ENCODE measurements at places on chromosomes 1 and 21.

DNA sequence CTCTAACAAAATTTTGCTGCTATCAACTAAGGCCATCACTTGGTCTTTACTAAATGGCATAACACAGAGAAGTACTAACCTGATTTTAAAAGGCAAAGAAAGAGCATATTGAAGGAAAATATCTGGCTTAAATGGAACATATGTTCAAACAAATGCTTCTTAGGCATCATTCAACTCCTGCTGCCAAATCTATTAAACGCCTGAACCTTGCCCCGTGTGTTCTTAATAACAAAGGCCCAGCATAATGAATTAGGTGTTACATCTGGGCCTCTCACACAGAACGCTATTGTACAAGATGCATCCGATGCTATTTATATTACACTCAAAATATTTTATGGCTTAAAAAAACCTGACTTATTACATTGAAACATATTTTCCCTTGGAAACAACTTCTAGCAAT is 48.4 kb downstream of the B3GALNT2 start:
- DNase-seq: no peak

GRCh38 chr1:229222081-229222480 is 48.8 kb upstream of the RAB4A start:
- DNase-seq: no peak

DNA sequence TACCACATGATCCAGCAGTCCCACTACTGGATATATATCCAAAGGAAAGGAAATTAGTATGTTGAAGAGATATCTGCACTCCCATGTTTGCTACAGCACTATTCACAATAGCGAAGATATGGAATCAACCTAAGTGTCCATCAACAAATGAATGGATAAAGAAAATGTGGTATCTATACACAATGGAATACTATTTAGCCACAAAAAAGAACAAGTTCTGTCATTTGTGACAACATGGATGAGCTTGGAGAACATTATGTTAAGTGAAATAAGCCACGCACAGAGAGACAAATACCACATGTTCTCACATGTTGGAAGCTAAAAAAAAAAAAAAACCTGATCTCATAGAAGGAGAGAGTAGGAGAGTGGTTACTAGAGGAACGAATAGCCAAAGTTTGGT is 17.7 kb downstream of the ATPAF1 start:
- DNase-seq: no peak

- DNase-seq: no peak
Measured at GRCh38 chr1:218383681-218384080, 38.5 kb downstream of the TGFB2 start.

- no peak for DNase-seq
Measured at GRCh38 chr1:184019506-184019905, 18.0 kb downstream of the COLGALT2 start.

- no peak for DNase-seq
Measured at GRCh38 chr1:53636621-53637171, 102.3 kb downstream of the GLIS1 start.

DNA sequence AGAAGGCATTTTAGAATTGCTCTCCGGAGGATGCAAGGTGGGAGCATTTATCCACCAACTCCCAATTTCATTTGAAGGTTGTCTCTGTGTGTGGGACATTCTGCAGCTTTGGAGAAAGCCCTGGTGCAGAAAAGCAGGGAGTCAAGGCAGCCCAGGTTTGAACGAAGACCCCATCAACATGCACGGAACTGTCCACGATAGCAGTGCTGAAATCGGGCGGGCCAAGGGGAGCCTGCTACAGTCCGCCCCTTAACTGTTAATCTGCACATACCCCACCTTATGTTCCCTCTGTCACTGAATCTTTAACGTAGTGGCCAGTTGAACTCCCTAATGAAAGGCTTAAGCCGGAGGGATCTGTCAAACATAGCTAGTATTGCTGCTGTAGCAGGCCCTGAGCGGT is 68.8 kb upstream of the C1orf174 start:
- DNase-seq: no peak

DNA sequence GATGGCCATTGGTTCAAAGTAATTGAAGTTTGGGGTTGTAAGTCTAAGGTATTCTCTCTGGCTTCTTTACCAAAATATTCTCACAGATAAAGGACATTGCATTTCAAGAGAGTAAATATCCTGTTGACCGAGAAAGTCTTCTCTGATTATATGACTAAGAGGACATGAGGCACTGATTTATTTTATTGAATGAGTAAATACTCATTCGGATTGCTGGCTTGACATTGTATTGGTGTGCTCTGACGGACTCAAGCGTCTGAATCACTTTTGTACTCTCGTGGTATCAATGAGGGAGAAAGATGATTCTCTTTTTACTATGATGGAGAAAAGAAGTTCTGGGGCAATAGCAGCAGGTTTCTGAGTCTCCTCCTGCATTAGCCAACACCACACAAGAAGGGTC is 205.3 kb upstream of the RRP15 start:
- no peak for DNase-seq

GRCh38 chr1:87949711-87950110 is 621.0 kb downstream of the LMO4 start:
- DNase-seq: no peak

DNA sequence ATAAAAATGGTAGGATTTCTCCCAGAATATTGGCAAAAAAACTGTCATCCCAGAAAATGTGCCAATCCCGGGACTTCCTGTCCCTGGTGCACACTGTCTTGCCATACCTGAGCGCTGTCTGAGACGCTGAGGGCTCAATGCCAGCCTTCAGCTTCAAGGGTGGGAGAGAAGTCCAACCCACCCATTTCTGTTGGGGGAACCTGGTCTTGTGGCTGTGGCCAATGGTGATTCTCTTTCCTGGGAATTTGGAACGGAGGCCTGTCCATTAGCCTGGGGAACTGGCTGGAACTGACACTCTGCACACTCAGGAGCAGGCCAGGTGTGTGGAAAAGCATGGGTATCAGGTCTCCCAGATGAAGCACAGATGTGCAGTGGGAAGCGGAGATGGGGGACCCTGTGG is 6.7 kb downstream of the MTHFR start:
- DNase-seq: no peak

DNA sequence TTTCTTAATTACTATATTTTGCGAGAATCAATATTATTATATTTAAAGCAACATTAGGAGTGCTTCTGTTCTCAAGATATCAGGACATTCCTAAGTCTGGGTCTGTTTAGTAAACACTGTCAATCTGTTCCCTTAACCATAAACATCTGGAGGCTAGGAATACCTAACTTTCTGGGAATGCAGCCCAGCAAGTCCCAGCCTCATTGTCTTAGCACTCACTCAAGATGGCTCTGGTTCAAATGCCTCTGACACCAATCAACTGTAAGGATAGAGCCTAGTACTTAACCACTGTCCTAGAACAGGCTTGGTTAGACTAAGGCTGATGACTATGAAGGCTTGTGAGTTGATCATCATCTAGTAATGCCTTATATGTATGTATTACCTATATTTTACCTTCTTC is 61.5 kb downstream of the TNN start:
- no peak for DNase-seq

GRCh38 chr1:25110036-25110435 is 122.3 kb downstream of the SYF2 start:
- DNase-seq: no peak

DNA sequence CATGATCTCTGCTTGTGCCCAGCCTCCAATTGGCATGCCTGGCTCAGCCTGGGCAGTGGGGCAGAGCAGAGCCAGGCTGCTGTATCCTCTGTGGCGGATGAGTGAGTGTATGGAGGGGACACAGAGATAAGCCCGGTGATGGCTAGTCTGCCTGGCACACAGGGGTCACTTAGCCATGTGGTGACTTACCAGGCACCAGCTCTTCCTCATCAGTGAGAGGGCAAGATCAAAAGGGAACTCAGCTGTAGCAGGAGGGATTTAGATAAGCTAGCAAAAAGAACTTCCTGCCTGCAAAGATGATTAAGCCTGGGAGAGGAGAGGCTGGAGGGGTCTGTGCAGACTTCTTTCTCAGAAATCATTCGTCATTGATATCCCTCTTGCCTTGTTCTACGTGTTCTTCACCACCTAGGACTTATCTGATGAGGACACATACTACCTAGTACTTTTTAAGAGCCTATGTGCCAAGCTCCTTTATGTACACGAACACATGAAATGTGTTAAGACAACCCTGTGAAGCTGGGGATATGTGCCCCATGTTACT is 7.9 kb downstream of the KIF21B start:
- no peak for DNase-seq

GRCh38 chr1:43041591-43041990 is 82.9 kb upstream of the SLC2A1 start:
- DNase-seq: no peak

GRCh38 chr1:31787261-31787660 is 23.1 kb upstream of the ADGRB2 start:
- DNase-seq: no peak

- DNase-seq: no peak
Measured at GRCh38 chr21:45945066-45945867, 36.3 kb upstream of the COL6A1 start.

DNA sequence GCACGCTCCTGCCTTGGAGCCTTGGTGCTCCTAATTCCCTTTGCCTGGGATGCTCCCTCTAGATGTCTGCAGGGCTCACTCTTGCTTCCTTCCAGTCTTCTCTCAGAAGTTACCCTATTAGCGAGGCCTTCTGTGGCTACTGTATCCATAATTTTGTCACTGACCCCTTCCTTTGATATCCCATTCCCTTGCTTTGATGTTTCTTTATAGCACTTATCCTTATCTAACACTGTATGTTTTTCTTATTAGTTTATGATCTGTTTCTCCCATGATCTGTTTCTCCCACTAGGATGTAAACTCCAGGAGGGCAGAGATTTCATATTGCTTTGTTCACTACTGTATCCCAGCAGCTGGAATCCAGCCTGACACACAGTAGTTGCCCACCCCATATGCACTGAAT is 263.4 kb downstream of the FOXD2 start:
- DNase-seq: no peak

GRCh38 chr1:98389809-98390208 is 271.7 kb upstream of the SNX7 start:
- DNase-seq: no peak

GRCh38 chr1:12697397-12697796 is 18.5 kb upstream of the AADACL3 start:
- DNase-seq: no peak

GRCh38 chr1:162916821-162917613 is 56.0 kb upstream of the CCDC190 start:
- DNase-seq: no peak

DNA sequence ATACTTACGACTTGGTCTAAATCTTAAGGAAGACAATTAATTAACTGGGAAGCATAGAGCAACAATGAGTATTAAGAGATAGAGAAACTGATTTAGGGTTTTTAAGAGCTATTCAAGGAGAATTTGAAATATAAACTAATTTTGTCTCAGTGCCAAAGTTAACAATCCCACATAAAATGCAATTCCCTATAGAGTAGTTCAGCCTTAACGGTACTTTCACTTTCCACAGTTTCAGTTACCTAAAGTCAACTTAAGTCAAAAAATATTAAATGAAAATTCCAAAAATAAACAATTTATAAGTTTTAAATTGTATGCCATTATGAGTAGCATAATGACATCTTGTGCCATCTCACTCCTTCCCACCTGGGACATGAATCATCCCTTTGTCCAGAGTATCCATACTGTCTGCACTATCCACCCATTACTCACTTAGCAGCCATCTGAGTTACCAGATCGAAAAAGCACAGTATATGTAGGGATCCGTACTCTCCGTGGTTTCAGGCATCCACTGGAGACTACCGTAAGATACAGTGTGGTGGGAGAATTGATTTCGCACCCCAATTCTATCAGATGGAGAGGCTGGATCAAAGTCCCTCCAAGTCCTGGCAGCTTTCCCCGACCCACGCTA is 4.8 kb upstream of the SARS1 start:
- DNase-seq: no peak

GRCh38 chr21:37557261-37557950 is 190.8 kb downstream of the DYRK1A start:
- DNase-seq: no peak

- peak; percentile 1 for DNase-seq
Measured at GRCh38 chr1:166164995-166165660, 1.7 kb downstream of the FAM78B start.

- DNase-seq: peak; percentile 30
Measured at GRCh38 chr1:36223381-36223995, 755 bp upstream of the THRAP3 start.
